ENCODE measurements at places on chromosomes 7 and 10.
A peak's percentile ranks its signal among the peaks of the same experiment; 100 is the strongest.

DNA sequence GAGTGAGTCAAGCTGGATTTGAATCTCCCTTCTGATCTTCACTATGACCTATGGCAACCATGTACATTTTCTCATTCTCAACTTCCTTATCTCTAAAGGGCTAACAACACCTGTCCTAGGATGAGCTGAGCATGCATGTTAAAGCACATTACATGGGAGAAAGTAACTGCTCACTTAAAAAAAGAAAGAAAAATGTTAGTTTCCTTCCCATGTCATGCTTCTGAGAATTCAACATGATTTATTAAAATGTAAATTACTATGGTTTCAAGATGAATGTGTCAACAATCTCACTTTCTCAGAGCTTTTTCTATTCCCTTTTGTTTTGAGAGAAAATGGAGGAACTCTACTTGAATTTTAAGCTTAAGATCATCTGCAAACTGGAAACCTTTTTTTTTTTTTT is 295.3 kb downstream of the SKIDA1 start:
- no peak for DNase-seq

- DNase-seq = no peak
These were observed 9.9 kb upstream of the SRRM3 start for GRCh38 chr7:76191783-76192240.

DNA sequence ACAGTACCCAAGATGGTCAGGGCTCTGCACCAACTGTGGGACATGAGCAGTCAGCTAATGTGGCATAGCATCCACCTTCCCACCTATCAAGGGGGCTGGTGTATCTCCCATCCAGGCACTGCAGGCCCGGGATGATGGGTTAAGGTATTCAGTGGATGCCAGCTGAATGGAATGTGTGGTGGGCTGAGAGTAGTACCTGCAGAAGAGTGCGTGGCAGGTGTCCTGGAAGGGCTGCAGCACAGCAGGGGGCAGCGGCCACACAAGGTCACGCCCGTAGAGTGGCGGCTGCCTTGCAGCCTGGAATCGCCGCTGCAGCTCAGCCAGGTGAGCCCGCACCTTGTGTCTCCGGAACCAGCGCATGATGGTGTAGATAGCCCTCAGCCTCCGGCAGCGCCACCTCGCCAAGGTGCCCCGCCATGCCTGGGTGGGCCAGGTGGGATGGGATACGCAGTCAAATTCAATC is 13.3 kb downstream of the MYO1G start:
- no peak for DNase-seq

GRCh38 chr7:24463474-24463873 is 109.8 kb upstream of the PALS2 start:
- DNase-seq = no peak

DNA sequence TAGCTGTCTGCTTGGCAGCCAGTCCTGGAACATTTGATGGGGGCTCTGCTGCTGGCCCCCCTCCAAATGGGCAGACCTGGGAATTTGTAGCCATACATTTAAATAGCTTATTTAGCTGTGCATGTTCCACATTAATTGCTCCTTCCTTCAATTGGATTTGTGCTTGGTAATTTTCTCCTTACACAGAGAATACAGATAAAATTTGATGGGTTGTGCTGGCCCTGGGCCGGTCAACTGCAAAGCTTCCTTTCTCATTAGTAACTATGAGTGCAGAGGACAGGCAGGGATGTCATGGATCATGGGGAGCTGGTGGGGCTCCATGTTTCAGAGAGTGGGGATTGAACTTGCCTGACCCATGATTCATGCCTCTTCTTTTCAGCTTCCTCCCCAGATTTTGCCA is 201.5 kb upstream of the GHITM start:
- DNase-seq = no peak

DNA sequence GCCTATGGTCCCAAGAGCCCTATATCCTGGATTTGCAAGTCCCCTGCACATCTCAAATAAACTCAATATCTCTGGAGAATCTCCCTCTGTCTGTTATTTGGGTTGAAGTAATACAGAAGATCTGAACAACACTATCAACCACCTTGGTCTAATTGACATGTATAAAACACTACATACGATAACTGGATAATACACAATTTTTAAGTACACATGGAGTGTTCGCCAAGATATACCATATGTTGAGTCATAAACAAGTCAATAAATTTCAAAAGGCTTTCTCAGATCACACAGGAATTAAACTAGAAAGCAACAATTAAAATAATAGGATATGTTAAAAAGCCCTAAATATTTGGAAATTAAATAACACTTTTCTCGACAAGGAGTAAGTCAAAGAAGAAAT is 5.6 kb upstream of the GARS1 start:
- DNase-seq = no peak

DNA sequence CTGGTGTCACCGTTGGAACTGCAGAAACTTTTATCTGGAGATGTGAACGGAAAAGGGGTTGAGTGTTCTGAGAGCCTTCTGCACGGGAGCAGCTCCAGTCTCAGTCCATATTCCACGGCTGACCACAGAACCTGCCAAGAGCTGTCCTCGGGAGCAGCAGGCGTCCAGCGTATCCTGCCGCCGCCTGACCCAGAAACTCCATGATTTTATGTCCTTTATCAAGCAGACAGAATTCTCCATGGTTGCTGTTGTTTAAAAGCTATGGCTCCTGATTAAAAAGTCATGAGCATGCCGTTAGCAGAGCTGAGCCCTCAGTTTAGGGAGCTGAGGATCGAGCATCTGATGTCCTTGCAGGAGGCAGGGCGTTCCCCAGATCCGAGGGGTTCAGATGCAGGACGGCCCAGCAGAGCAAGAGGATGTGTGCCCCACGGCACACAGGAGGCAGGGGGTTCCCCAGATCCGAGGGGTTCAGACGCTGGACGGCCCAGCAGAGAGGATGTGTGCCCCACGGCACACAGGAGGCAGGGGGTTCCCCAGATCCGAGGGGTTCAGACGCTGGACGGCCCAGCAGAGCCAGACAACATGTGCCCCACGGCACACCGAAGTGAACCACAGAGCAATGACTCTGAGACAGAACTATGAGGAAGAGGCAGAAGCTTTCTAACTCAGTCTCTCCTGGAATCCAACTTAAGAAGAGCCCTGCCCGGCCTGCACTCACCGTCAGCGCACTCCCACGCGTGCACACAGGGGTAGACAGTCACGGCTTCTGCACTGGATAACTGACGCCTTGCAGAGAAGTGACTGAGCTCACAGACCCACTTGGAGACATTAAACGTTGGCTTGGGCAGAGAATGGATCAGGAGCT is 96.4 kb downstream of the WDR37 start:
- no peak for DNase-seq

- no peak for DNase-seq
These were observed 45.1 kb downstream of the CHN2 start for GRCh38 chr7:29239638-29240037.

DNA sequence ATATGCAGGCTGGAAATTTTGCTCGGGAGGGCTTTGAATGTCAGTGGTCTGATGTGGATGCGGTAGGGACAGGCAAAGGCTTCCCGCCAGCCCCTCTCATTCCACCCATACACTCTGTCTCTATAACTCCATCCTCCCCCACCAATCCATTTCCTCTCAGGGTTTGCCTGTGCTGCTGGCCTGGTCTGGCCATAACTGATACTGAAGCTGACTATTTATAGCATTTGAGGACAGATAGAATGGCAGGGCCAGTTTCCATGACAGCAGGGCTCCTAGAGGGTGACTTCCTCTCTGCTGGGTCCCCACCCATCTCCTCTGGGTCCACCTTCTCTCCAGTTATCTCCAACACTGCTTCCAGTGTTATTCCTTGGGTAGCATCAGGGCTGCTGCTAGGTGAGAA is 6.6 kb upstream of the PDLIM1 start:
- peak; percentile 44 for DNase-seq

DNA sequence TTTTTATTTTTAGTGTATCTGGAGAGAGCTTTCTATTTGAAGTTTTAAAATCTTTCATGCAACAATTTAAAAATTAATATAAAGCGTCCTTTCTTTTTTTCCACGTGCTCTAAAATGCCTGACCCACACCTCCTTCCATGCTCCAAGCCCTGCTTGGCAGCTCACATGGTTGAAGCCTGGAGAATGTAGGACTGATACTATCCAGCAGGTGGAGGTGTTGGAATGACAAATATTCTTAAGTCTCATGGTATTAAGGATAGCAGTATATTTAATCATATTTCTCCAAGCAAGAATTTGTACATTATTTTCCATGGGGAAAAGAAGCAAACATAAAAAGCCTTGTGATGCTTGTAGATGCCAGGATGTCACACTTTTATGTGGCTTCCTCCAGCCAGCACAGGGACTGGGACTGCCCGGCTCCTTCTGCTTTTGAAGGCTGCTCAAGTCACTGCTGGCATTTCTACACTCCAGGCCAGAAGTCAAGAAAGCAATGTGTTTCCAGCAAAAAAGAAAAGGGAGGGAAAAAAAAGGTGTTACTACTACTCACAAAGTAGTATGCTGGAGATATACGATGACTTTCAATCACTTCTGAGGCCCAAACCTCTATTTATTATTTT is 49.7 kb downstream of the BZW2 start:
- DNase-seq = no peak

DNA sequence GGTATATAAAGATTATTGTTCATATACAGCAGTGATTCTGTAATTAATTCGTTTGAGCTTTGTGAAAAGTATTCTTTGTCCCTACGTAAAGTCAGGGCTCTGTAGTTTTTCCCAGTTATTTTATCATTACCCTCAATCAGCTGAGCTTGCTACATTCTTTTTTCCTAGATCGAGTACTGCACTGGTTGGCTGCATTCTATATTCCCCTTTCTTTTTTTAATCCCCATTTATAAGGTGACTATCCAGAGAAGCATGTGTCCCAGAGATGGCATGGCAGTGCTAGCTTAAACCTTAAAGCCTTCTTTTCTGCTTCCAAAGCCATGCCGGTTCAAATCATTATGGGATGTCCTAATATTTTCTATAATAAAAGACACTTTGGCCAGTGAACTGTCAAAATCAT is 230.1 kb upstream of the CELF2 start:
- DNase-seq = no peak

GRCh38 chr10:15712883-15713282 is 6.8 kb downstream of the ITGA8 start:
- no peak for DNase-seq

DNA sequence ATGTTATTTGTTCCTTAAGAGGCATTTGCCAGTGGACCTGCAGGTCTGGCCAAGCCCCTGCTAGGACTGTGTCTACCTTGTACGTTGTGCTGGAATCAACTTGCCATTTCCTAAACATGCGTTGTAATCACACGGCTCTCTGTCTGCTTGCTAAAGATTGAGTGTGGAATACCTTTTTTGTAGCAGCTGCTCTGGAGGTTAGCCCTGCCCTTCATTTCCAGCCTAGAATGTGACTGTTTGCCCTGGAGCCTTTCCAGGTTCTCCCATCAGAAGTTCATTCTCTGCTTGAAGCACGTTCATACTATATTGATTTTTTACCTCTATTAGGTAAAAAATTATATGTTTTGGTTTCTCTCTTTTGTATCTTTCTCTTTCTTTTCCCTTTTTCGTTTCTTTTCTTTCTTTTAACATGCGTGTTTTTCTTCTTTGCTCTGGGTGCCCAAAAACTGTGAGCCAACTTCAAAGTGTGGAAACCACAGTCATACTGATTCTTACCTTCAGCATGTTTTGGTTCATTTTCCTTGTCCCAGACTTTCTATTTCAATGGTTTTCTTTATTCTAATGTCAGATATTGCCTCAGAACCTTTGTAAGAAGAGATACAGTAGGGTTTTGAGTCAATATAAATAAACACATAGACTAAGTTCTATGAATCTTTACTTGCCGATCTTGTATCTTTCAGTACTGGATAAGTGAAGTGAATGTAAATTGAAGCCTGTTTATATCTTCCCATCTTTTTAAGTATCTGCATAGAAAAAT is 111.9 kb upstream of the RPA3 start:
- DNase-seq = no peak

GRCh38 chr7:106032295-106032694 is 69.2 kb downstream of the CDHR3 start:
- no peak for DNase-seq
